NCI-H2081 (cell line): ENCODE measurements at places on chromosomes 16 and 17.

DNA sequence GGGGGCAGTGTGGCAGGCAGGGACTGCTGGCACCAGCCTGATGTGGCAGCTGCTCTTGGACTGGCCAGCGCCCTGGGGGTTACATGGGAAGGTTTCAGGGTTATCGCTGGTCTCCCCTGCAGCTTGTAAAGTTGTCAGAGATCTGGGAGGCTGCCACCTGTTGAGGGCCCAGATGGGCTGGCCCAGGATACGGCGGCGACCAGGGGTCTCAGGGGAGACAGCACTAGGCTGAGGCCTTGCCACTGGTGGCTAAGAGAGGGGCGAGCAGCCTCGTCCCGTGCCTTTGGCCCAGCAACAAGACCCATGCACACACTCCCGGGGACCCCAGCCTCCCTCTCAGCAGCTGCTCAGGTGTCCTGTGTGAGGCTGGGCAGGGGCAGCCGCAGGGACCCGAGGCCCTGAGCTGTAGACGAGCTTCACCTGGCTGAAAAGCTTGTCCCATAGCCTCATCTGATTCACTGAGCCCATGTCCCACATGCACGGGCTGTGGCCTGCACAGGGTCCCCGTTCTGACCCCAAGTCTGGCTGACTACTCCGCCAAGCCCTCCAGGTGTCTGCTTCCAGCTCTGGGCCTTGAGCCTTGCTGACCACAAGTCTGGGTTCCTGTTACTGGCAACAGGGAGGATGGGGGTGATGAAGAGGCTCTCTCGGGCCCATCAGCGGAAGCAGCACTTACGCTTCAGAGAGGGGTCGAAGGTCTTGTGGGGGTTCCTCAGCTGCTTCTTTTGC, 6.2 kb downstream of the DUS1L start:
- DNase-seq, result no peak

GRCh38 chr17:61289408-61290385, 109.9 kb upstream of the TBX2 start:
- no peak for DNase-seq

GRCh38 chr16:85193115-85193493, 80.8 kb upstream of the CIBAR2 start:
- DNase-seq, result no peak

- no peak for DNase-seq
Measured at GRCh38 chr16:8958344-8959167, 5.2 kb downstream of the USP7 start.

- DNase-seq, result no peak
Measured at GRCh38 chr17:4165301-4166010, 22.5 kb downstream of the CYB5D2 start.

- no peak for DNase-seq
Measured at GRCh38 chr17:45577571-45578279, 87.2 kb upstream of the PLEKHM1 start.

- no peak for DNase-seq
Measured at GRCh38 chr17:17922070-17922614, 50.1 kb downstream of the TOM1L2 start.

GRCh38 chr16:73220836-73221235, 172.9 kb upstream of the ZFHX3 start:
- no peak for DNase-seq

DNA sequence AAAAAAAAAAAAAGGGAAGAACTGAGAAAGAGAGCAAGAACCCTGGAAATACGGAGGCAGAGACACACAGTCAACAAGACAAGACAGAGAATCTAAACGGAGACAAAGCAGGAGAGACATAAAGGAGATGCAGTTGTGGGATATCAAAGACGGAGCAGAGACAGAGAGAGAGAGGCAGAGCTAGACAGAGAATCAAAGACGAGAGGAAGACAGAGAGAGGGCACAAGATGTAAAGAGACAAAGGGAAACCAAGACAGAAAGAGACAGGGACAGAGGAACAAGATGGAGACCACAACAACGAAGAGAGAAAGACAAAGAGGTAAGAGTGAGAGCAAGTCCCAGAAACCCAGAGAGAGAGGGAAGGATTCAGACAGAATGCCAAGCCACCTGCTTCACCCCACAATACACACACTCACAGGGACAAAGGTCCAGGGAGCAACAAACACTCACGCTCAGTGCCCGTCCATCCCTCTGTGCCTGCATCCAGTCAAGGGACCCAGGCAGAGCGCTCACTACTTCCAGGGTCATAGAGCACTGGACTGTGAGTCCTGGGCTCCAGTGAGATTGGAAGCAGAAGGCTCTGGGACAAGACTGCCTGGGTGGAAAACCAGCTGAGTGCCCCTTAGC, 88.9 kb downstream of the C16orf78 start:
- no peak for DNase-seq

DNA sequence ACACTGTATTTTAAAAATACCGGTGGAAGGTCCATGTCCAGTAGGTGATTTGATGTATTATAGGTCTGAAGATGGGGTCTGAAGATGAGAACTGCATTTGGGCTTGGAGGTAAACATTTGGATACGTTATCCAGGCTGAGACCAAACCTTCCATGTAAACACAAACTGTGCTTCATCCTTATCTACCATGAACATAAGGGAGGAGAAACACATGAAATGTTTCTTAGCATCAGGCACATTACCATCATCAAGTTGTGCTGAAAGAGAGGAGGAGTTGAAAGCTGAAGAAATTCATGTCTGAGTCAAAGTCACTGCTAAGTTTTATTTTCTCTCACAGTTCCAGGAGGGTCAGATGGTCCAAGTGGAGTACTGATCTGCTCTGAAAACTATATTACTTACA, 11.4 kb downstream of the SF3B3 start:
- DNase-seq, result no peak

DNA sequence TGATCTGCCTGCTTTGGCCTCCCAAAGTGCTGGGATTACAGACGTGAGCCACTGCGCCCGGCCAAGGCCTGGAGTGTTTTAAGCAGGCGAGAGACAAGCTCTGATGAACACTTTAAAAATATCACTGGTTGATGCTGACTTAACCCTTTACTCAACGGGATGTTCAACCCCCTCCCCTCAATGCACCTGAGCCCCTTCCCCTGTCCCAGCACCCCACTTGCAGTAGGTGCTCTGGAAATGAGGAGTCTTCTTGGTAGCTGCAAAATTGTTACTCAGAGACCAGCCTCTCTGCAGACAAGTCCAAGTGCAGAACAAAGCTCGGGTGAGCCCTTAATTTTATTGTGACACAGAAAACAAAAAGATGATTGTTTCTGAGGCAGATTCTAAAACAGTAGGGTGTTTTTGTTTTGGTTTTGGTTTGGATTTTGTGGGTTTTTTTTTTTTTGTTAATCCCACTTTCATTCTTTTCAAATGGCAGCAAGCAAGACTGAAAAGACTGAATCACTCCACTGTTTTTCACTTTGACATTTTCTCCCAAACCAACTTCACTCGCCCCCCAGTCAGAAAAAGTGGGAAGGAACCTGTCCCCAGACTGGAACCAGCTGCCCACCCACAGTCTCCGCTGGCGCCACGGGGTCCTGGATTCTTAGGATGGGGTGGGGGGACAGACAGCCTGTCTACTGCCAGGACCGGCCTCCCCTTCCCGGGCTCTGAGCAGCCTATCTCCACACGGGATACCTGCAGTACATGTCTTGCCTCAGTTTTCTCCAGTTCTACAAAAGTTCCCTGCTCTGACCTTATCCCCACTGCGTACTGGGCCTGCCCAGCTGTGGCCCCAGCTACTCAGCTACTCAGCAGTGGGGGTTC, 5.2 kb upstream of the PLLP start:
- no peak for DNase-seq

- DNase-seq, result peak; percentile 34
Measured at GRCh38 chr17:71963351-71963750, 157.5 kb upstream of the SOX9 start.

- DNase-seq, result no peak
Measured at GRCh38 chr17:50692448-50693035, 15.2 kb downstream of the ANKRD40 start.

DNA sequence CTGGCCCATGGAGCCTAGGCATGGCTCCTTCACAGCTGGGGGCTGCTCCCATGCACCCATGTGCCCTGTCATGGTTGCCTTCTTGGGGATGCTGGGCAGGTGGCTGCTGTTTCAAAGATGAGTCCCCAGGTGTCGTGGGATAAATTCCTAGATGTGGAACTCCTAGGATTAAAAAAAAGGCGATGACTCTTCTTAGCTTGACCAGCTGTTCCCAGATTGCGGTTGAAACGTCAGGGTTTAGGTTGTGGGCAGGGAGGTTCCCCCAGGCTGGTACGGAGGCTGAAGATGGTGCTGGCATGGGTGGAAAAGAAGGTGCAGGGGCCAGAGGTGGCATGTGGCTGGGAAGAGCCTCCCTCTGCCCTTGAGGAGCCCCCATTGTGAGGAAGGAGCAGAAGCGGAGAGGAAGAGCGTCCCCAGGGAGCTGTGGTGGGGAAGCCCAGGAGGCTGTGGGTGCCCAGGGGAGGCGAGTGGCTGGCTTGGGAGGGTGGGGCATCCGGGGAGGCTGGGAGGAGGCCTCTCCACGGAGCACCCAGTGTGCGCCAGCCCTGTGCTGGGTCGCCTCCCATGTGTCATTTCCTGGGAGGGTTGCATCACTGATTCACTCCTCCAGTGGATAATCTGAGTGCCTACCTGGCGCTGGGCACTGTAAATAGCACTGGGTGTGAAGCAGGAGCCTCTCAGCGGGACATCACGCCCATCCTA, 7.5 kb upstream of the KCNJ12 start:
- DNase-seq, result no peak

DNA sequence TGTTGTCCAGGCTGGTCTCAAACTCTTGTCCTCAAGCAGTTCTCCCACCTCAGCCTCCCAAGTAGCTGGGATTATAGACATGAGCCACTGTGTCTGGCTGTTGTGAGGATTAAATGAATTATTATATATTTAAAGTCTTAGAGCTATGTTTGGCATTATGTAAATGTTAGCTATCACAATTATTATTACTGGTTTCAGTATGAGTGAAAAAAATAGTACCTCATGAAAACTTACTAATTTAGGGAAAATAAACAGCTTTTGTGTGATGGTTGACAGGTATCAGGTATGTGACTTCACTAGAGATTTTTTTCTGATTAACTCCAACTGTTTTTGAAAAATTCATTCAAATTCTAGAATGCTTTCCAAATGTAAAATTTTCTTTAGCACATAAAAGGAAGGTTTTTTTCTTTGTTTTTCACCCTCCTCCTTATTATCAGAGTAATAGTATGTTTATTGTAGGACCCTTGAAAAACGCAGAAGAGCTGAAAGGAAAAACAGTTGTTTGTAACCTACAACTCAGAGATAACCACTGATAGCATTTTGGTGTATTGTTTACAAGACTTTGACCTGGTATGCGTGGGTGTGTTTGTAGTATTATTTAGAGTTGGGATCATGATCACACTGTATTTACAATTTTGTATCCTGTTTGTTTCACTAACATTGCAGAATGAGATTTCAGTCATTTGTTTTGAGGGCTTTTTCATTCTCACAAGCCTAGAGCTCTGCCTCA, 13.2 kb downstream of the NLK start:
- DNase-seq, result no peak

GRCh38 chr16:49857423-49858181, 1.7 kb upstream of the ZNF423 start:
- DNase-seq, result peak; percentile 2

DNA sequence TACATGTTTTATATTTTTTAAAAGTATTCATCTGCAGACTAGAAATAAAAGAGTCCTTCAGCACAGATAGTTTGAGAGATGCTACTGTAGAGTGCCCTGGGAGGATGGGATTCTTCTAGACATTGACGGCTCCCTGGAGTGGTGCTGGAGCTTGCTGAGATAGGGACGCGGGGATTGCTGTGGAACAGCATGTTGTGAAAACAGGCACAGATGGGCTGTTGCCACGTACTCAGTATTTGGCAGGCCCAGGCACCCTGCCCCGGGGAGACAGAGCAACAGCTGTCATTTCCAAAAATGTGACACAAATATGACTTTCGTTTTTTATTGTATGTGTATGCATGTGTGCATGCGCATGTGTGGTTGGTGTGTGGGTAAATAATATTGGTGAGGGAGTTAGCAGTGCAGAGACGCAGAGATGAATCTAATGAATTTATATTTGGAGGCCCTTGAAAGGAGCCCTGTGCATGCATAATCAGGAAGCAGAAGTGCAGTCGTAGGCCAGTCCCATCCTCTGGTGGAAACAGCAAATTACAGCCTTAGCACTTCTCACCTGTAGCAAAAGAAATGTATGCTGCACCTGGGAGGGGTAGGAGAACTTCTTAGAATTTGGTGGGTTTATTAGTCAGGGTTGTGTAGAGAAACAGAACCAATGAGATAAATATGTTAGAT, 6.2 kb upstream of the ABCA8 start:
- DNase-seq, result no peak

DNA sequence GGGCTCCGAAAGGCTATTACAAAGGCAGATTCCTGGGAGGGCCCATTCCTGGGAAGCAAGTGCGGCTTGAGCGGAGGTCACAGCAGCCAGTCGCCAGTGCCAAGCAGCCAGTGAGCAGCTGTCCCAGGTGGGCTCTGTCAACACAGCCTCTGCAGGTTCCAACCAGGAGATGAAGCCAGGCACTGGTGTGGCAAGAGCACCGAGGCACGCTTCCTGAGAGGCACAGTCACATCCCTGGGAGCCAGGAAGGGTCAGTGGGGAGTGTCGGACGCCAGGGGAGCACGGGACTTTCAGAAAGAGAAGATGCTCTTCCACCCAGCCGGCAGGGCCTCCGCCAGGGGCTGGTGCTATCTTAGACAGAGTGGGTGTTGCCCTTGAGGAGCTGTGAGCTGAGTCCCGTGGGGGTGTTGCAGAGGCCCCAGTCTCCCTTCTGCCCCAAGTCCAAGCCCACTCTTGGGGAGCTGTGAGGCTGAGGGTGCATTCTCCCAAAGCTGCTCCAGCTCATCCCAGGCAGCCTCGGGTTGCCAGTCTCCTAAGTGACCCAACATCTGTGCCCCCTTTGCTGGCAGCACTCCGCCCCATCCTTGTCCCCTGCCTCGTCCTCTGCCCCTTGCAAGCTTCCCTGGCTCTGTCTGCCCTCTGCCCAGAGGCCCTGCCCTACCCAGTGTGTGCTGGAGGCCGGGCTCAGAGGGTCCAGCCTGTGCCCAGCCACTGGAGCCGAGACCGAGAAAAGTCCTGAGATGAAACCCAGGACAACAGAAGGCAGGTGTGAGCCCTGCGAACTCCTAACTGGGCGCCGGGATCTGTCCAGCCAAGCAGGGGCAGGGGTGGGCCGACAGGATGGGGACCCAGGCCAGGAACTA, 6.6 kb downstream of the UBALD1 start:
- no peak for DNase-seq

DNA sequence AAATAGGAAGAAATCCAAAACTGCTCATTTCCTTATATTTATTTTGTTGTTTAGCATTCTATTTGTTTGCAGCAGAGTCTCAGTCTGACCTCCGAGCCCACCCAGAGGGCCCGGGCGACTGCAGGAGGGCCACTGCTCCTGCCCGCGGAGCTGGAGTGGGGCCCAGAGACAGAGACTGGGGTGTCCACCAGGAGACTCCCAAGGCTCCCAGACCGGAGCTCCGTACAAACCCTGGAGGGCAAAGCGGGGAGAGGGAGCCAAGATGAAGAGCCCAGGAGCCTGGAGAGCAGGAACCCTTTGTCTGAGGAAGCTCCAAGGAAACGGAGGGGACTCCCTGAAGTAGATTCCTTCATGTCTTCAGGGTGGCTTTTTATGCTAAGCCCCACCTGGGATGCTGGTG, 57.9 kb downstream of the AXIN2 start:
- DNase-seq, result no peak

GRCh38 chr17:65389426-65389825, 172.0 kb downstream of the AXIN2 start:
- no peak for DNase-seq

- no peak for DNase-seq
Measured at GRCh38 chr16:30886145-30886544, 7.7 kb downstream of the BCL7C start.
